ENCODE measurements at places on chromosomes 1 and 21.

- no peak for DNase-seq
These were observed 12.4 kb downstream of the NRIP1 start for GRCh38 chr21:15052459-15052763.

GRCh38 chr1:92399076-92399475, 87.6 kb downstream of the GFI1 start:
- DNase-seq: no peak

GRCh38 chr1:154448331-154448811, 43.2 kb downstream of the IL6R start:
- no peak for DNase-seq

- no peak for DNase-seq
These were observed 188.9 kb upstream of the TMEM51 start for GRCh38 chr1:14964711-14965055.

DNA sequence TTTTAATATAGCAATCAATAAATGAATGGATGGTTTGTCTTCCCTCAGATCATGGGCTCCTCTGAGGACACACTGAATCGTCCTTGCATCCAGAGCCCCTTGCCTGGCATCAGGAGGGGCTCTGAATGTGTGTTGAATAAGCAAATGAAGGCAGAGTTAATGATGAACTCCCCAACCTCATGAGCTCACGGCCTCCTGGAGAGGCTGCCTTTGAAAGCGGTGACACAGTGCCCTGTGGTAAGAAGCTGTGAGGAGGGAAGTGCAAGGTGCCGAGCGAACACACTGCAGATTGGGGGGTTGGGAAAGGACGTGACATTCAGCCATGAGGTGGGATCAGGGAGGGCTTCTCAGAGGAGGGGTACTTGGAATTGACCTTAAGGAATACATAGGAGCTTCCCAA, 3.2 kb upstream of the PARS2 start:
- no peak for DNase-seq

DNA sequence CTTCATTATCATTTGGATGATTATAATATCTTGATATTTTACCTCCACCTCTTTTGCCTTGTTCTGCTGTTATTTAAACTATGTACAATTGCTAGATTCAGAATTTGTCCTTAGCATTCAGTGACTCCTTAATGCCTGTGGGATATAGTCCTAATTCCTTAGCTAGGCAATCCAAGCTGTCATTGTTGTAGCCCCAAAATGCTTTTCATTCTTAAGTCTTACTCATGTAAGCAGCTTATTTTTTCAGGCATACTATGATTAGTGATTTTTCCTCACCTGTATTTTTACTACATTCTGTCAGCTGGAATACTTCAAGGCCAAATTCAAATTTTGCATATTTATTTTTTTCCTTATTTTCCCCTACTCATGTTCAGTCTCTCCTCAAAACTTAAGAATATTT, 13.4 kb downstream of the PKN2 start:
- DNase-seq: no peak

GRCh38 chr1:7284839-7285435, 486.2 kb upstream of the VAMP3 start:
- DNase-seq: no peak

- DNase-seq: no peak
These were observed 153.2 kb downstream of the PIK3R3 start for GRCh38 chr1:45979074-45979777.
